Breast epithelium (tissue), 4 donors: ENCODE measurements at places on chromosomes 1 and 21.

GRCh38 chr21:37837381-37837780 is 78.9 kb downstream of the KCNJ6 start:
- no peak for DNase-seq
- H3K36me3 ChIP-seq, result no peaks in the 10 kb centered on the region
- H3K4me3 ChIP-seq, result no peak overlapping the region
- no peaks in the 10 kb centered on the region for H3K4me1 ChIP-seq
- no peaks in the 10 kb centered on the region for H3K27me3 ChIP-seq

DNA sequence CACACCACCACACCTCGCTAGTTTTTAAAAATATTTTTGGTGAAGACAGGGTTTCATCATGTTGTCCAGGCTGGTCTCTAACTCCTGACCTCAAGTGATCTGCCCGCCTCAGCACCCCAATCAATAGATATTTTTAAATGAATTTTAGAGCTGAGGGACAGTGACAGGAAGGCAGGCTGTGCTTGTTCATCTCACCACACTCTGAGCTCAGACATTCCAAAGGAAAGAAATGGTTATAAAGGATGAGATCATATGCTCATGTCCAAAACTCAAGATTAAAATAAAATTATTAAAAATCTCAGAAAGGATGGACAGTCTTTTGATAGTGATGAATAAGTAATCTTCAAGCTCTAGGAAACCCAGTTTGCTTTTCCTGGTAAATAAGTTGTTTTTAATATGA is 40.9 kb downstream of the L1TD1 start:
- H3K27me3 ChIP-seq, result no peaks in the 10 kb centered on the region
- no peak for DNase-seq
- no peak overlapping the region for H3K27ac ChIP-seq

GRCh38 chr1:36081926-36082485 is 1.9 kb upstream of the TEKT2 start:
- H3K36me3 ChIP-seq, result no peaks in the 10 kb centered on the region
- H3K27ac ChIP-seq, result no peak overlapping the region
- no peak for DNase-seq
- H3K4me3 ChIP-seq, result no peak overlapping the region
- no peaks in the 10 kb centered on the region for H3K27me3 ChIP-seq
- H3K4me1 ChIP-seq, result no peaks in the 10 kb centered on the region

GRCh38 chr1:54583871-54584270 is 35.8 kb downstream of the ACOT11 start:
- H3K4me3 ChIP-seq, result no peak overlapping the region
- H3K27me3 ChIP-seq, result no peaks in the 10 kb centered on the region
- no peak overlapping the region for H3K27ac ChIP-seq
- H3K36me3 ChIP-seq, result no peaks in the 10 kb centered on the region
- H3K4me1 ChIP-seq, result peaks cover 3% of the 10 kb centered on the region
